ENCODE measurements at places on chromosomes 7 and 10.

DNA sequence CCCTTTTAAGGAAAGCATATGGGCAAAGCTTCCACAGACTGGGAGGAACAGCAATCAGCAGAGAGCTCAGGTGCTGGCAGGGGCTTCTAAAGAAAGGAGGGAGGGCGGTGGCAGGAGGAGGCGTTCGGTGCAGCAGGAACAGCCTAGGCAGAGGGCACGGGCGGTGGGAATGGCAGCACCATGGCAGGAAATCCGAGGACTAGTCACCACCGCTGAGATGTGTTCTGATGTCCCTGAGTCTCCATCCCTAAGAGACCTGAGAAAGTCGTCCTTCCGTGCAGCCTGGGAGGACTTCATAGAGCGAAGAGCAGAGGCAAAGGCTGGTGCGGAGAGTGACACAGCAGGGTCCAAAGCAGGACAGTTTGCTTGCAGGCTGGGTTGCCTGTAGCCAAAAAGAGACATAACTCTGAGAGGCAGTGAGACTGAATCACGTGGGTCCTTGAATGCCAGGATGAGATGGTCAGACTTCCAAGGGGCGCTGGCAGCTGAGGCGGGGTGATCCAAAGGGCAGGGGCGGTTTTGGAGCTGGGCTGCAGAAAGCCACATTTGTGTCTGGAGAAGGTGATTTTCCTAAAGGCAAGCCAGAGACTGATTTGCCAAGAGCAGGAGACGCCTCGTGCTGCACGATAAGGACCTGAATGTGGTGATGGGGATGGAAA lies 35.8 kb upstream of the GRID1 start:
- DNase-seq = peak; percentile 21

- DNase-seq = no peak
Measured at GRCh38 chr10:1293636-1294435, 237.7 kb downstream of the WDR37 start.

GRCh38 chr10:104892879-104893617 lies 252.0 kb downstream of the SORCS3 start:
- no peak for DNase-seq

GRCh38 chr10:60942788-60943315 lies 1.1 kb downstream of the RHOBTB1 start:
- DNase-seq = peak; percentile 55

- DNase-seq = no peak
Measured at GRCh38 chr10:101545898-101546297, 42.2 kb downstream of the POLL start.

GRCh38 chr7:91342346-91342745 lies 78.1 kb downstream of the FZD1 start:
- no peak for DNase-seq

DNA sequence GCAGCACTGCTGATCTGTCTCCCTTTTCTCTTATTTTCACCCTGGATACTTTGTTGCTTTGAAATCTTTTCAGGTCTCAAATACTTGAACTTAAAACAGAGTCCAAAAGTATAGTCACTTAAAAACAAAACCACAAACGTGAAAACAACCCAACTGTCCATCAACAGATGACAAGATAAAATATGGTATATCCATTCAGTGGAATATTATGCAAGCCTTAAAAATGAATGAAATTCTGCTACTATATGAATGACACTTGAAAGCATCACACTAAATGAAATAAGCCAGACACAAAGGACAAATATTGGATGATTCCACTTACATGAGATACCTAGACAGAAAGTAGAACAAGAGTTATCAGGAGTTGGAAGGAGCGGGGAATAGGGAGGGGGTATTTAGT lies 44.7 kb upstream of the EFCAB10 start:
- no peak for DNase-seq

DNA sequence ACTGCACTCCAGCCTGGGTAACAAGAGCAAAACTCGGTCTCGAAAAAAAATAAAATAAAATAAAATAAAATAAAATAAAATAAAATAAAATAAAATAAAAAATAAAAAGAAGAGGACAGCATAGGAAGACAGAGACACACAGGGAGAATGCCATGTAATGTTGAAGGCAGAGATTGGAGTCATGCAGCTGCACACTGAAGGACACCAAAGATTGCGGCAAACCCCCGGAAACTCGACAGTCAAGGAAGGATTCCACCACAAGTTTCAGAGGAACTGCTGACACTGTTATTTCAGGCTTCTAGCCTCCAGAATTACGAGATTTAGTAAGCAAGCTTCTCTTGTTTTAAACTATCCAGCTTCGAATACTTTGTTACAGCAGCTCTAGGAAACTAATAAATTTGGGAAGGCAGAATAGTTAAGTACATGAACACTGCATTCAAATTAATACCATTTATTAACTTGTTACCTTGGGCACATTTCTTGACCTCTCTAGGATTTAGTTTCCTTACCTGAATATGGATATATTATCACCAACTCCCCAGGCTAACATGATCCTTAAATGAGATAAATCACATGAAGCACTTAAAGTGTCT lies 9.5 kb downstream of the CPED1 start:
- DNase-seq = no peak

DNA sequence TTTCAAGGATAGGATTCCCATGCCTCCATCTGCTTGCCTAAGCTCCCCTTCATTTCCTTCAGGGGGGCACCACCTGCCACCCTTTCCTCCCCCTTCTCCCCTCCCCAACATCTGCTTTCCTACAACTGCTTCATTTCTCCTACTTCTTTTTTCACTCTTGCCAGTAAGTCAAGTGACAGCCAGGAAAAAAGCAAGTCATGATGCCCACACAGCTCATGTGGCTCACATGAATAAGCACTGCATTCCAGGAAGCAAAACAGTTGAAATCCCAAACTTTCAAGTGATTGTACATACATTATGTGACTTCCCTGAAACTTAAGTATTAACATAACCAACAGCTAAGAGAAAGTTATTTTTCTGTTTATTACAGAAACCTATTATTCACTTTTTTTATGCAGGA lies 78.6 kb downstream of the TNS3 start:
- DNase-seq = peak; percentile 48

GRCh38 chr10:71575934-71576801 lies 143.4 kb downstream of the C10orf105 start:
- no peak for DNase-seq

- no peak for DNase-seq
Measured at GRCh38 chr10:123459371-123460091, 206.6 kb upstream of the GPR26 start.

DNA sequence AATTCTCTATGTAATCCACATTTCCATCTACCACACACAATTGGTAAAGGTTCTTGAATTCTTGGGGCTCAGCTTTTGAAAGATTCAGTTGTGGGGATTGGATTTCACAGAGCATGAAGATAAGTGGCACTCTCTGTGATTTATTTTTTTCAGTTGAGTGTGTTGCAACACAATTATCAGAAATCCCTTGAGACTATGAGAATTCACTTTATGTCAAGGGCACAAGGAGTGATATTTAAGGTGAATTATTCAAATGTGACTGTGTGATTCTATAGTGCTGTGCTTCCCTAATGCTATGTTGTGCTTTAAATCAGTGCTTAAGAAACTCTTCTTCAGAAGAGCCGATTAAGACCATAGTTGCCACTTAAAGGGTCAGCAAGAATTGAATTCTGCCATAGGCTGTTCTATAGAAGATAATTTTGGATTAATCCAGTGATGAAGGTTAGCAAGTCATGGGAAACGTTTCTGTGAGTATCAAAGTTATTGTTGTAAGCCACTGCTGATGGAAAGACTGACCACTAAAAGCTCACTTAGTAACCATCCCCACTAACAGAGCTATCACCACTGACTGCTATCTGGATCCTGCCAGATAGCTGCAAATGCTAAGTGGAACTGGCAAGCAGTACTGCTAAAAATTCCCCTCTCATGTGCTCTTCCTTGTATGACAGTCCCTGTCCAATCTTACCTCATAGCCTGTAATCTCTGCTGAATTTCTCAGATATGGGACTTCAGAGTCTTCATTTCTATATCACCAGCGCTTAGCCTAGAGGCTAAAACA lies 134.0 kb upstream of the SEMA3D start:
- no peak for DNase-seq

GRCh38 chr7:117014673-117015133 lies 61.4 kb downstream of the ST7 start:
- peak; percentile 14 for DNase-seq

DNA sequence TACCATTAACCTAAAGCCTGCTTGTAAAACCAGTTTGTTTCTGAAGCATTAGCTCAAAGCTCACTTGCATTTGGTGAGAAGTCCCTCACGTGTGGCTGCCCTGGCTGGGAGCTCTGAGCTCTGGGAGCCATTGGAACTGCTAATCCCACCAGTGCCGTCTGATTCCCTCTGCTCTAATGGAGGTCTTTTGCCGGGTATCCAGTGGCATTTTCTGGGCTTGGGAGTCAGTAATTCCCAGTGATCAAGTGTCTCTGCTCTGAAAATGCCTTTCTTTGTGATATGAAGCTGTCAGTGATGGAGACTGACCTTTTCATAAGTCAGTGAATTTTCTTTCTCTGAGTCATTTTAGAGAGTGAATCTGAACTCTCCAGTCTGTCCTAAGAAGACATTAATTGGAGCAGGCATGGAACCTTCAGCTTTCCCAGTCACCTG lies 36.9 kb upstream of the FAM20C start:
- peak; percentile 18 for DNase-seq

DNA sequence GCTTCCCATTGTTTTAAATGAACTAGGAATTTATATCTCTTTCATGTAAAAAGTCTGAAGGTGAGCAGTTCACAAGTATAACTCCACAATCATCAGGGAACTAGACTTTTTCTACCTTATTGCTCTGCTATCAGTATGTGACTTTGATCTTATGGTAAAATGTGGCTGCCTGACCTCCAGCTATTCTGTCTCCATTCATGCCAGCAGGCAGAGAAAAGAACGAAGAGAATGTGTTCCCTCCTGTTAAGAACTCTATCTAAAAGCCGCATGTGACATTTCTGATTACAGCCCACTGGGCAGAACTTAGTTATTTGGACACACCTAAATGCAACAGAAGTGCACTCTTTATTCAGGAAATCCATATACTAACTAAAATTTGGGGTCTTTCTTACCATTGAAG lies 102.8 kb upstream of the MBL2 start:
- DNase-seq = no peak

- no peak for DNase-seq
Measured at GRCh38 chr7:21023841-21024484, 237.3 kb upstream of the SP8 start.

GRCh38 chr10:101217450-101218281 lies 11.6 kb downstream of the LBX1 start:
- peak; percentile 29 for DNase-seq

- DNase-seq = no peak
Measured at GRCh38 chr10:30494558-30494957, 60.6 kb downstream of the MAP3K8 start.

- no peak for DNase-seq
Measured at GRCh38 chr7:3198316-3198715, 102.7 kb upstream of the SDK1 start.

- DNase-seq = no peak
Measured at GRCh38 chr7:81245353-81245752, 326.5 kb upstream of the SEMA3C start.

DNA sequence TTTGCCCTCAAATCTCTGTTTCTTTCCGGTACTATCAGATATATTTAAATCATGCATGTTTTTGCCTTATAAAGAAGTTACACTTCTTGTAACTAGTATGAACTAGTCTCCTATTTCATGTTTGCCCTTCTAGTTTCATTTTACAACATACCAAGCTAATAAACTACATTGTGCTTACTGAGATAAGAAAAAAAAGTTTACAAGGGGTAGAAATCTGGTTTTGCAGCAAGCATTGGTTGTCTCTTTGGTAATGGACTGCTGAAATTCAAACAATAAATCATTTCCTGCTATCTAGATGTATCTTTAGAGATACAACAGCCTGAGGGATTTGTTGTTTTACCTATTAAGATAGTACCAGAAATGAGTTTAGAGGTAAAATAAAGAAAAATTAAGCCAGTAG lies 18.8 kb downstream of the PTTG1IP2 start:
- DNase-seq = no peak

DNA sequence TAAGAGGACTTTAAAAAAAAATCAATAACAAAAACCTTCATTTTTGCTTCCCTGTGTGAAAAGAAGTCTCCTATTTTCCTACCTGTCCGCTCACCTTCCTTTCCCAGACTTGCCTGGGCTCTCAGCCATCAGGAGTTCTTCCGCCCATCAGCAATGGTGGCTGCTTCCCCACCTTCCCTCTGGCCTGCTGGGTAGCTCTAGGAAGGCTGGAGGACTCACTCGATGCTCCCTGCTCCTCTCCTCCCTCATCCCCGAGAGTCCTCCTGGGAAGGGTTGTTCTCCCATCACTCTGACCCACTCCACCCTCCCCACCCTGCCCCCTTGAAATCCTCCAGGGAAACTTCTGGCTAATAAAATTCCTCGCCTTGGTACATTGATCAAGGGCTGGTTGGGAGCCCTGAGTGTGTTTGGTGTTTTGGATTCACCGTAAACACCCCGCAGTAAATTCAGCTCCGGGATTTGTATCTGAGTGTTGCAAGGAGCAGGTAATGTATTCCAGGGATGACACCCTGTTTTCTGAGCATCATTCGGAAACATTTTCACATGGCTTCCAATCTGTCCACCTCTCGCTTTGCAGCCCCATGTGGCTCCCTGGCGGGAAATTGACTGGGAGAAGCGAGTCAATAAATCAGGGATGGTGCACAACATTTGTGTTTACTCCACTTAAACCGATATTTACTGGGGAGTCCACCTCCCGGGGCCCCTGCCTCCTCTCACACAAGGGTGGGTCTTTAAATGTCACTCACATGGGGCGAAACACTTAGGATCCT lies 126.4 kb upstream of the SDK1 start:
- no peak for DNase-seq

DNA sequence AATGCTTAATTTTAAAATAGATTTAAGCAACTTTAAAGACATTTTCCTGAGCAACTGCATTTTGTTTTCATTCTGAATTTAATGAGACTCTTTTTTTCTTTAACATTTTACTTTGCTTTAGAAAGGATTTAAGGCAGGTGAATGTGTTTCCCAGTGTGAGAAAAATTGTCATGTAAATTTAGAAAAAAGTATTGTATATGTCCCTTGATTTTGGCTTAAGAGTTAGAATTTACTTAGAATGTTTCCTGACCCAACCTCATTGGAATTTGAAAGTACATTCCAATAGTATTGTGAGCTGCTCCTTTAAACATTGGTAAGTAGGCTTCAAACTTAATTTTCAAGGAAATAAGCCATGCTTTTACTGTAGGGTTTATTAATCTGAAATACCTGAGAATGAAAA lies 110.2 kb downstream of the PTEN start:
- DNase-seq = peak; percentile 52

- DNase-seq = no peak
Measured at GRCh38 chr10:8975535-8975934, 921.0 kb downstream of the GATA3 start.
